Activated T-cell treated with anti-CD3 and anti-CD28 coated beads for 1 hour (primary cell): ENCODE measurements at places on chromosomes 6 and 20.

- DNase-seq, result no peak
Measured at GRCh38 chr6:136464874-136465273, 85.3 kb downstream of the MAP7 start.

- no peak for DNase-seq
Measured at GRCh38 chr6:143806282-143807102, 36.6 kb upstream of the LTV1 start.

GRCh38 chr20:62067547-62068260 lies 2.0 kb upstream of the TAF4 start:
- DNase-seq, result no peak

- no peak for DNase-seq
Measured at GRCh38 chr6:14826456-14826855, 419.4 kb upstream of the JARID2 start.

DNA sequence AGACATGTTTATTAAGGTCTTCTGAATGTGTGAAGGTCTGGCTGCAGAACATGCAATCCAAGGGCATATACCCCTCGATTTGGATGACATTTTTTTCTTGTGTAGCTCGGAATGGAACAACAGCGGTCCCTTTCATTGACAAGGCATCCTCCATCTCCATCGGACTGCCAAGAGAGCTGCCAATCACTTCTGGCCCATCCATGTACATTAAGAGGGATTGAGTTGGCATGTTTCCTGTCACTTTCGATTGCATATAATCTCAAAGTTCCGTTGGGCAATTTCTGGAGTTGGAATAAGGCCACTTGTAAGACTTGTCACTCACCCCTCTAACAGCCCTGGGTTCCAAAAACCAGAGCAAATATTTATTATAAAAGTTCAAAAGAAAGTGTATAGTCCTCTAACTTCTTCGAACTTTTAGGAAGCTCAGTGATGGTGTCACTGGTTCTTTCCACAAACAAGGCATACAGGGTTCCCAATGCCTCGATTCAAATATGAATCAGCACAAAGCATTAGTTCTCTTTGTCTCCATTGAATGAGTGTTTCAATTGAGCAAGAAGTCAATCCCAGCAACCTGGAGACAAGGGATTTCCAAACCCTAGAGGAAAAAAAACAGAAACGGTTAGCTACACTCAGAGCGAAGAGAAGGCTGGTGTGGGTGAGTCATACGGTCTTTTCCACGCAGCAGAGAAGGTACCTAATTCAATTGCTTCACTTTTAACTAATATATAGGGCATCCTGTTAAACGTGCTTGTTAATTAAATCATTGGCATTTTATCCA lies 10.9 kb downstream of the ZNF217 start:
- DNase-seq, result no peak

- DNase-seq, result no peak
Measured at GRCh38 chr20:45489083-45489531, 19.6 kb downstream of the WFDC2 start.

DNA sequence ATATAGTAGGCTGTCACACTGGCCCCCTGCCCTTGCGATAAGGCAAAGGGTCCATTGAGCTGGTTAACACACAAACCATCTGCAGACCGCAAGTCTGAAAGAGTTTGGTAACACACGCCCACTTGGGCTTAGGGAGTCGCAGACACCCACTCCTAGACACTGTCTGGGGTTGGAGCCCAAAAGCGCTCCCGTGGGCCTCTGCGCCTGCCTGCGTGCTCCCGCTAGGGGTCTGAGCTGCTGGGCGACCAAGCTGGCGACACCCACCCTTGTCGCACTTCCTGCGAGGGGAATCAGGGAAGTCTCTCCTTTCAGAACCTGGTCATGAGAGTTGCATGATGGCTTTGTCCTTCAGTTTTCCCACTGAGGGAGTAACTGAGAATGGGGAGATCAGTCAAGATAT lies 653.0 kb downstream of the HTR1B start:
- DNase-seq, result no peak

GRCh38 chr20:6583134-6583738 lies 184.2 kb upstream of the BMP2 start:
- DNase-seq, result no peak

DNA sequence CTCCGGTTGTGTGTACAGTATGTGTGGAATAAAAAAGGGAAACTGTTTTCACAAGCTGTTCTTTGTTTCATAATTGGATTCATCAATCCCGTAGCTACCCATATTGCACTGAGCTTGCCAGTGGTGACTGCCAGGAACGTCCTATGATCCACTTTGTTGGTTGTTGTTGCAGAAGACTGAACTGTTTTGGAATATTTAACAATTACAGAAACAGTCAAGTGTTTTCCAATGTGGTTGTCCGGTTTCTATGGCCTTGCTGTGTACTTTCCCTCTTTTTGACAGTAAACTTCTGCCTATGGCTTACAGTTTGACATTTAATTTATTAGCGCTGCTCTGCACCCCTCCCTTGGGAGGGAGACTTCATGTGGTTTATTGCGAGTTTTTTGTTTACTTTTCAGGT lies 141.2 kb downstream of the DTNBP1 start:
- no peak for DNase-seq

DNA sequence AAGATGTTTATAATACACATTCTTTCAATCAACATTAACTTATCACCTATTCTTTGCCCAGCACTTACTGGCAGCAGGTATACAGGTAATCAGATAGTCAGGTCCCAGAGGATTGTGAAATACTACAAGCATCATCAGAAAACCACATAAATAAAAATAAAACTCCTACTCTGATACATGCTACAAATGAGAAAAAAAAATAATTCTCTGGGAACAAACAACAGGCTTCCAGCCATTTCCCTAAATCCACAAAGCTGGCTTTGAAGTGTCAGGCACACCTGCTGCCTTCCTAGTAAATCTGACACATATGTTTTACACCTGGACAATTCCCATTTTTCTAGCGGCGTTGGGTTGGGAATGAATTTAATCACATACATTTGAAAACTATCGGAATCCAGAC lies 384.5 kb upstream of the CDH4 start:
- DNase-seq, result no peak

GRCh38 chr6:67047996-67048395 lies 1341.0 kb upstream of the EYS start:
- DNase-seq, result no peak

DNA sequence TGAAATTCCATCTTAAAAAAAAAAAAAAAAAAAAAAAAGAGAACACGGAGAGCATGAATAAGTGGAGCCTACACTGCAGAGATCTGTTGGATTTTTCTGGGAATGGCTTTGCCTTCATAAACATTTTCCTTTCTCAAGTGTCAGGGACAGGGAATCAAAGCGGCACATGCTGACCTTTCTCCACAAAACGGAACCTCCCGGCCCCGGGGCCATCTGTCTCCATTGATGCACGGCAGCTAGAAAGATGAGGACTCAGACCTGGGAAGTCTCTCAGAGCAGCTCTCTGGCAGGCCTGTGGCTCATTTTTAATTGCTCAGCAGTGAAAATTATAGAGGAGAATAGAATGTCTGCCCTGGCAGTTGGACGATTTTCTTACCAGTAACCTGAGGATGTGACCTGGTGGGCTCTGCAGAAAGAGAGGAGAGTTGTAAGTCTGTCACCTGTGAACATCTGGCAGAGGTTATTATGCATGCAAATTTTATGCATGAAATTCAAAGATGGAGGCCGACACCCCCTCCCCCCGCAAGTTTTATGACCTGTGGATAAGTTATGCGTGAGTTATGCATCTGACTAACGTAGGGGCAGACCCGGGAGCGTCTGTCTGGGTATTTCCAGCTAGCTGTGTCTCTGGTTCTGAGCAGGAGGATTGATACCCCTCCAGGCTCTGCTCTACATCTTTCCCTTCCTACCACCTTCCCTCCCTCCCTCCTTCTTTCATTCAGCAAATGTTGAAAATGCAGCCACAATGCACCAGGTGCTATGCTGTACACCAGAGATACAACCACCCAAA lies 352.5 kb downstream of the CDH26 start:
- DNase-seq, result no peak

DNA sequence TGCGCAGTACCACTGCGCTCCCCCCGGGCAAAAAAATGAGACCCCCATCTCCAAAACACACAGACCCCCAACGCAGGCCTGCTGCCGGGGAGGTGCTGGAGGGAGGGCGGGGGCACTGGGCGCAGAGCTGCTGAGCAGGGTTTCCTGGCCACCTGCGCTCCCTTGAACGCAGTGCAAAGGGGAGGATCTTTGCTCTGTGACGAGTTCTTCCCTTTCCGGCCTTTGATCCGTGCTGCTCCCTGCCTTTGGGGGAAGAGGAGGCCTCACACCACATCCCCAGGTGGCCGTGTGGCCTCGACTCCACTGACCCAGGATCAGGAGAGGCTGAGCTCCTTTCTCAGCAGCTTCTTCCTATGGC lies 8.9 kb upstream of the COL20A1 start:
- DNase-seq, result no peak

- no peak for DNase-seq
Measured at GRCh38 chr20:330233-331149, 5.1 kb downstream of the SOX12 start.

- DNase-seq, result no peak
Measured at GRCh38 chr6:7264041-7264440, 49.0 kb downstream of the SSR1 start.

GRCh38 chr20:49518576-49518975 lies 36.1 kb upstream of the KCNB1 start:
- no peak for DNase-seq

- no peak for DNase-seq
Measured at GRCh38 chr6:42745083-42745639, 742 bp downstream of the TBCC start.

DNA sequence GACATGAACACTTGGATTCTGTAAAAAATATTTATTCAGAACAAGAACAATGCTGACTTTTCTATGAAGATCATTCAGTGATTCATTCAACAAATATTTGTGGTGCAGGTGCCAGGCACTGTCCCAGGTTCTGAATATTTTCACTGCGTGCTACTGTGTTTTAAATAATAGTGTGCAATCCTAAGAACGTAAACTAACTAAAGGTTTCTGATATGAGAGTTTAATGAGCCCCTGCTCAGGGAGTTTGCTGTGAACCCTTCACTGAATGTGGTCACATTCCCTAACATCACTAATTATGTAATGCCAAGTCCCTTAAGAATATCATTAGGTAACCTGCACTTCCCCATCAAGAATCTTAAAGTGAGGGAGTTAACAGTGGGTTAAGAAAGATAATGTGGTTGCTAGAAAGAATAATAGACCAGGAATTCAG lies 1.7 kb upstream of the TMEM170B start:
- no peak for DNase-seq

DNA sequence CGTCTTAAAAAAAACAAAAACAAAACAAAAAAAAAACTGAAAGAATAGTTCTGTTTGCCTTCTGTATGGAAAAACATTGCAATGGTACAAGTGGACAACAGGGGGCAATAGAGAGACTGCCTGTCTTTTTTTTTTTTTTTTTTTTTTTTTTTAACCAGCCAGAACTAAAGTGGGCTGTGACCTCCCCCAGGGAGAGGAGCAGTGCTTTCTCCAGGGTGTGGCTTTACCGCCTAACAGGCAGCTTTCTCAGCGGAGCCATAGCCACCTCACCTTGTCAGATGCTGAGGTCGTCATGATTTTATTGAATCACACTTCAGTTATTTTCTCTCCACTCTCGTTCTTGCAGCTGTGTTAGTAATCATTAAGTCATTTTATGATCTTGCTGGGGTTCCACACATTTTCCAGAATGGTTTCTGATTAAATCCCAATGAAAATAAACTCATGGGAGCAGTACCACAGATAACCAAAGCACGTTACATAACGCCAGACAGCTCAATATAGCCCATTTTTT lies 78.4 kb downstream of the GMPR start:
- DNase-seq, result no peak

DNA sequence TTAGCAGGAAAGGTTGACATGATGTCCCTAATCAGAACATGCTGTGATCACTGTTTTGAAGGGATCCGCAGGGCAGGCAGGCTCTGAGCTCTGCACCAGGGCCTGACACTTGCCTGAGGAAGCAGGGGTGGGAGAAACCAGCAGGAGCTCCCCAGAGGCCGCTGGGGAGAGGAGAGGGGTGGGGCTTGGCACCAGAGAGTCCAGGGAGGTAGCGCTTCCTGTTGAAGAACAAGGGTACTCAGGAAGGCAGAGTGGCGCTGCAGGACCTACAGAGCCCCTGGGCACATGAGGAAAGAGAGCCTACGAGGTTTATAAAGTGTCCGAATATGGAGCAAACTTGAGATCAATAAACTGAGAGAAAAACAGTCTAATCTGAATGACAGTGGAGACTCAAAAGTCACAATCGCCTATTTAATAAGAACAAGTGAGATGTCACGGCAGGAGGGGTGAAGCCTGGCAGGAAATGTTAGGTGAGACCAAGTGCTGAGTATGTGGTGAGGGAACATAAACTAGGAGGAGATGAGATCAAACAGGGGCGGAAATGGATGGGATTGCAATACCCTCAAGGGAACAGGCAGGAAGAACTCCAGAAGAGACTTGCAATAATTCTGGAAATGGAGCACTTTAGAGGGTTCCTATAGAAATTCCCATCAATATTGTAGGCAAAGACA lies 5.8 kb upstream of the TBXT start:
- DNase-seq, result no peak

DNA sequence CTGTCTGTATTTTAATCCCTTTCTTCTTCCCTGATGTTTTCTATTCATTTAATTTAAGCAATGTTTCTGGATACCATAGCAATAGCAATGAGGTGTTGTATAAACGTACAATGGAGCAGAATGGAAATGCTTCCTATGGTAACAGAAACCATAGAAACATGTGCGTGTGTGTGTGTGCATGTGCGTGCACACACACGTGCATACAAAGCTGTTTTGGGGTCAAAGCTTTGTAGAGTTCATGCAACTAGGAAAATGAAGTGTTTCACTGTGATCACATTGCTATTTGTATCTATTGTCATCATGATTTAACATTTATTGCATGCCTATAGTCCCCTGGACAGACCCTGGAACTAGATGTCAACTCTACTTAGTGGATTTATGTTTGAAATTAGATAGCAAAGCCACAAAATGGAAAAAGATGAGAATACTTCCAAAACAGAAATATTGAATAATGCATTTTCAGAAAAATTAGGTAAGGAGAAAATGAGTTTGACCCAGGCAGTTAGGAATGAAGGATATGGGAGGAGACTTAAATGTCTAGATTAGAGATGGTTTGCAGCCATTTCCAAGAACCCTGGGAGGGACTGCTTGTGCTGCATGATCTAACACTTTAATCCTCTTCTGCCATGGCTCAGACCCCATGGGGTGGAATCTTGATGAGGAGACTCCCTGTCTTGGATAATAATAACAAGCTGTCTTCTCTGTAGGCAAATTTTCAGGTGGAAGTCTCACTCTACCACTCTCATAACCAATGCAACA lies 124.4 kb downstream of the TRMT11 start:
- DNase-seq, result no peak

- DNase-seq, result no peak
Measured at GRCh38 chr6:19362396-19362795, 474.8 kb upstream of the ID4 start.

- DNase-seq, result no peak
Measured at GRCh38 chr6:105550955-105551620, 148.2 kb upstream of the PREP start.

GRCh38 chr6:158808941-158809678 lies 10.1 kb downstream of the EZR start:
- no peak for DNase-seq
